Hepatocyte (in vitro differentiated cells): ENCODE measurements at places on chromosomes 11 and 22. TPM values are rescaled to one million over a fixed set of nuclear protein-coding genes. Genes with fewer than 3 reads are reported as not detected.

SLCO2B1 gene
- 52.2 and 79.2 TPM in 2 replicates for total RNA-seq

FAM180B gene
- 0.50 TPM in 1 of 2 replicates, not detected in the other for total RNA-seq

DNA sequence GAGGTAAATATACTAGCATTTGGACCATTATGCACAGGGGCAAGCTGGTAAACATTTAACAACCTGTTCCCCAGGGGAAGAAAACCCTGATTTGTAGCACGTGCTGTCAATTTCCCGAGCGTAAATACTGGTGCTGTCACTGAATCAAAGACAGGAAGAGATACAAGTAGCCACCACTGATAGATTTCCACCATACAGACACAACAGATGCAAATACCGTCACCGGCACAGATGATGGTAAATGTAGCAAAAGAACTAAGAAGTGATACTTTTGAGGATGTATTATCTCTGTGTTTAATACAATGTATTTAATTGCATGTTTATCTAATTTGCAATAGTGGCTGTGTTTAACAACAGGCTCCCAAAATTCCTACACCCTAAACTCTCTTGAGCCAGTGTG lies 39.6 kb downstream of the SHISAL1 start:
- no peak for DNase-seq

DNA sequence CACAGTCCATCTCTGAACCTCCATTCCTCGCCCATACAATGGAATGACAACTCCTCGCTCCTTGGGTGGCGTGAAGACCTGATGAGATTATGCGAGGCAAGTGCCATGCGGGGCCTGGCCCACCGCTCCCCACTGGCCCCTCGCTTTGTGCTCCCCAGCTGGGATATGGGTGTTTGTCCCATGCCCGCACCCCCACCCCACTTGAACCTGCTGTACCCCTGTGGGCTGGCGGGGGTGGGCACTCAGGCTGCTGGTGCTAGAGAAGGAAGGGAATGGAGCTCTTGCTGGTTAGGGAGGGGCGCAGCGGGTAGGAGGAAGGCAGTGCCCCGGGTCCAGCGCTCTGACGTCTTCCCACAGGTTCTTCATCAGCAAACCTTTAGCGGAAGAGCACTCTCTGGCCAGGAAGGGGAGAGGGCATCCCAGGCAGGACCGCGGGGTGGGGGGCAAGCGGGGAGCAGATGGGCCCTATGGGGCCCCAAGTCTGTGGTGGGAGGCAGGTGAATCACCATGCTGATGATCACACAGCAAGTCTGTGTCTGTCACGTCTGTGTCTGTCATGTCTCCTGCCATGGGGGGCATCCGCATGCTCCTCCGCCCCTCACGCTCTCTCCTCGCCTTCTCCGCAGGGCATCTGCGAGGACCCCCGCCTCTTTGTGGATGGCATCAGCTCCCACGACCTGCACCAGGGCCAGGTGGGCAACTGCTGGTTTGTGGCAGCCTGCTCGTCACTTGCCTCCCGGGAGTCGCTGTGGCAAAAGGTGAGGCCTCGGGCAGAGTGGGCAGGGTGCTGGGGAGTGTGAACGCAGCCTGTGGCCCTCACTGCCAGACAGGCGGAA lies 9.4 kb upstream of the OMP start:
- no peak for DNase-seq
